Fibroblast of skin of scalp (primary cell): ENCODE measurements at places on chromosomes 2 and 18.

DNA sequence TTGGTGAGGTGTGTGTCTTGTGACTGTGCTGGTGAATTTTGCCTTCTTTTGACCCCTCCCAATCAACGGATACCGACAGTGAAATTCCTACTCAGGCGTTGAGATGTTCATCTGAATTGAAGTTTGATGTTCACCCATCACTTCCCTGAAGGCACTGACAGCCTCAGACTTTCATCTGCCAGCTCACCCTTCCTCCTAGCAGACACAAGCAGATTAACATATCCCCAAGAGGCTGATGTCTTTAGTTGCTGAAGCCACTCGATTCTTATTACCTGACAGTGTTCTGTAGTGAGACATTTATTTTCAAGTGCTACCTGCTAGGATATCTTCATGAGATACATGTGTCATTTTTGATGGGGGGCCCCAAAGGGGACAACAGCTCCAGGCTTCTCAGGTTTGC, 1330.1 kb upstream of the PIK3C3 start:
- DNase-seq = no peak

DNA sequence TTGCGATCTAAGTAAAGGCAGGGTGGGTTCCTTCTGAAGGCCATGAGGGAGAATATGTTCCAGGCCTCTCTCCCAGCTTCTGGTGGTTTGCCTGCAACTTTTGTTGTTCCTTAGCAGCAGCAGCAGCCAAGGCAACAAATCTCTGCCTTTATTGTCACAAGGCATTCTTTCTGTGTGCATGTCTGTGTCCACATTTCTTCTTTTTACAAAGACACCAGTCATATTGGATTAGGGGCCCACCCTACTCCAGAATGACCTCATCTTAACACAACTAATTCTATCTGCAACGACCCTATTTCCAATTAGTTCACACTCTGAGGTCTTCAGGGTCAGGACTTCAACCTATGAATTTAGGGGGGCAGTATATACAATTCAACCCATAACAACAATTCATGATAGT, 587.5 kb downstream of the XIRP2 start:
- no peak for DNase-seq

GRCh38 chr2:234375176-234375880, 121.6 kb downstream of the ARL4C start:
- no peak for DNase-seq

GRCh38 chr2:238669046-238669445, 178.8 kb upstream of the TWIST2 start:
- no peak for DNase-seq

DNA sequence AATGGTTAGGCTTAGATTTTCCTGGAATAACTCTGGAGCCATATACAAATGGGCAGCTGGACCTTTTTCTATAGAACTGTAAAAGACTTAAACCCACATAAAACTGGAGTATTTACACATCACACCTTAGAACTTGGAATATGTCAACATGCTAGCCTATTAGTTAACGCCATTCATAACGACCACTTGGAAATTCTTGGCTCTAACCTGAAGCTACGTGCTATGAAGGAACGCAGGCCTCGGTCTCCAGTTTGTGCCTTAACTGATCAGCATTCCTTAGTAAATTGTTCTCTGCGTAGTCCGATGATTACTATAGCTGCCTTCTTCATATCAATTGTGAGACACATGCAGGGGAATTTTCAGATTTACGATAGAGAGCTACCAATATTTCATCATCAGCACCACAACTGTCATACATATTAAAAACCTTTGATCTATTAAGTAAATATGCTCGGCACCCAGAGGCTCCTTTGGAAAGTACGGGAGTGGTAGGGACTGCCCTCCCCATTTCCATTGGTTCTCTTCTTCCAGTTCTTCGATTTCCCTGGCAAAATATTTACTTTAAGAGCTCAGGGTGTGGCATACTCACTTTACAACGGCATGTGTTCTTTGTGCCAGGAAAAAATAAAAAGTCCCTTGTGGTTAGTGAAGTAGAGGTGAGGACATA, 17.5 kb upstream of the CCL20 start:
- DNase-seq = no peak

DNA sequence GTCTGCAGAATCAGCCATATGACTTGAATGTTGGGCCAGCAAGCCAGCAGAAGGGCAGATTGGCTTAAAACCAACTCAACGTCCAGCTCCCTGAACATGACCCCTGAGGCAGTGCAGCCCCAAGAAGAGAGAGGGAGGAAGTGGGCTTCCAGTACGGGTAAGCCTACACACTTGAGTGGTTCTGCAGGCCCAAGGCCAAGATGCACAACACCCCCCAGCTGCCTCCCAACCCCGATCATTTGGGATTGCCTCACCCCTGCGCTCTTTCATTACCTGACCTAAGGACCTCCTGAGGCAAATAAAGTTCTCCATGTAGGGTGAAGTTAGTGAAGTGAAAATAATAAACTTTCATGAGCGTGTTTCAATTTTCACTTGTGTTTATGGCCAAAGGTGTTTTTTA, 536.0 kb downstream of the TNS1 start:
- DNase-seq = no peak

DNA sequence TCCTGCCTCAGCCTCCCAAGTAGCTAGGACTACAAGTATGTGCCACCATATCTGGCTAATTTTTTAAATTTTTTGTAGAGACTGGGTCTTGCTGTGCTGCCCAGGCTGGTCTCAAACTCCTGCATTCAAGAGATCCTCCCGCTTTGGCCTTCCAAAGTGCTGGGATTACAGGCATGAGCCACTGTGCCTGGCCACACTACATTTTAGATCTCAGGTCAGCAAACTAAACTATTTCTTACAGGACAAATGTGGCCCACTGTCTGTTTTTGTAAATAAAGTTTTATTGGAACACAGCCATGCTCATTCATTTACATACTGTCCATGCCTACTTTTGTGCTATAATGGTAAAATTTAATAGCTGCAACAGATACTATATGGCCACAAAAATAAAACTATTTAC, 17.8 kb downstream of the INO80D start:
- DNase-seq = no peak

DNA sequence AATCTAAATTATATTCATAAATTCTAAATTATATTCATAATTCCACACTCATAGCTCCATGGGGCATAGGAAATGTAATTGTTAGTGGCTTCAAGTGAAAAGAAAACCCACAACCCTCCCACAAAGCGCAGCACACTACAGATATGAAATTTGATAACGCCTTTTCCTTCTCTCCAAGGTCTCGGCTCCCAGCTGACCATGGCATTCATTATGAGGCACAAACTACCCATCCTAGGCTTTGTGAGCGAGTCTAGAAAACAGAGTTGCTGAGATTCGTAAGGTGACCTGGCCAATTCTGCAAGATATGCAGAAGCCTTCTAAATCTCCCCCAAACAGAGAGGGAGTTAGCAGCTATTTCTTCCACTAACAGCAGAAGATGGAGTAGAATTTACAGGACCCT, 5.4 kb downstream of the NPPC start:
- no peak for DNase-seq

- DNase-seq = no peak
Observed at GRCh38 chr2:240395896-240396622, 39.4 kb upstream of the GPC1 start.

- no peak for DNase-seq
Observed at GRCh38 chr2:213243189-213244044, 40.8 kb upstream of the SPAG16 start.

DNA sequence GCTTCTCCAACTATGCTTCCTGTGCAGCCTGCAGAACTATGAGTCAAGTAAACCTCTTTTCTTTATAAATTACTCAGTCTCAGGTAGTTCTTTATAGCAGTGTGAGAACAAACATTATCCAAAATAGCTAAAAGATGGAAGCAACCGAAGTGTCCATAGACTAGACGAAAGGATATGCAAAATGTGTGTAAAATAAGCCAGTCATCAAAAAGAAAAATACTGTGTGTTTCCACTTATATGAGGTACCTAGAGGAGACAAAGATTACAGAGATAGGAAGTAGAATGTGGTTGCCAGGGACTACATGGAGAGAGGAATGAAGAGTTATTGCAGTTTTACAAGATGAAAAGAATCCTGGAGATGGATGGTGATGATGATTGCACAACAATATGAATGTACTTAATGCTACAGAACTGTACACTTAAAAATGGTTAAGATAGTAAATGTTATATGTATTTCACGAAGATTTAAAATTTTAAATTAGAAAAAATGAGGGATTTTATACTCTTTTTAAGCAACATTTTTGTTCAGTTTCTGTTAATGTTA, 99.3 kb upstream of the FN1 start:
- peak; percentile 64 for DNase-seq

DNA sequence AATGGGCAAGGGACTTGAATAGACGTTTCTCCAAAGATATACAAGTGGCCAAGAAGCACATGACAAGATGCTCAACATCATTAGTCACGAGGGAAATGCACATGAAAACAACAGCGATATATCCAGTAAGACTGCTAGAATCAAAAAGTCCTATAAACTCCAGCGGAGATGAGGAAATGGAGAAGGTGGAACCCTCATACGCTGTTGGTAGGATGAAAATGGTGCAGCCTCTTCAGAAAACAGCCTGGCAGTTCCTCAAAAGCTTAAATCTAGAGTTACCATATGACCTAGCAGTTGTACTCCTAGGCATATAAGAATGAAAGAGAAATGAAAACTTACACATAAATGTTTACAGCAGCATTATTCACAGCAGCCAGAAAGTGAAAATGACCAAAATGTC, 48.1 kb downstream of the HPCAL1 start:
- DNase-seq = no peak

- DNase-seq = peak; percentile 82
Observed at GRCh38 chr2:237217995-237218616, 132.4 kb downstream of the COPS8 start.

DNA sequence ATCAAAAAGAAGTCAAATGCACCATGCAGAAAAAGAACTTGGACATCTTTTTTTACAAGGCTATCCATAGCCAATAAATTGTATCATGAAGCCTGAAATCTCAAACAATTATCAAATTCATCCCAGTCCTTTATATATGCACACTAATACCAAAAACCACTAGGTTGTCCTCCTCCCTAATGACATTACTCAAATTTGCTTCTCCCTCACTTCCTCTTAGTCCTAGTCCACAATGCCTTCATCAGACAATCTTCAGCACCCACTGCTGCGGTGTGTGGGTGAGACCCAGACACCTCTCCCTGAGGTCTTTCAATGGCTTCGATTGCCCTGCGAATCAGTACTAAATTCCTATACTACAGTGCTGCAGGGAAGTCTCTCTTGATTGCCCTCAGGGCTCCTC, 58.1 kb downstream of the CLASP1 start:
- no peak for DNase-seq
